ENCODE measurements at places on chromosomes 1 and 21.

GRCh38 chr1:55244476-55245099, 29.4 kb upstream of the USP24 start:
- no peak for DNase-seq

DNA sequence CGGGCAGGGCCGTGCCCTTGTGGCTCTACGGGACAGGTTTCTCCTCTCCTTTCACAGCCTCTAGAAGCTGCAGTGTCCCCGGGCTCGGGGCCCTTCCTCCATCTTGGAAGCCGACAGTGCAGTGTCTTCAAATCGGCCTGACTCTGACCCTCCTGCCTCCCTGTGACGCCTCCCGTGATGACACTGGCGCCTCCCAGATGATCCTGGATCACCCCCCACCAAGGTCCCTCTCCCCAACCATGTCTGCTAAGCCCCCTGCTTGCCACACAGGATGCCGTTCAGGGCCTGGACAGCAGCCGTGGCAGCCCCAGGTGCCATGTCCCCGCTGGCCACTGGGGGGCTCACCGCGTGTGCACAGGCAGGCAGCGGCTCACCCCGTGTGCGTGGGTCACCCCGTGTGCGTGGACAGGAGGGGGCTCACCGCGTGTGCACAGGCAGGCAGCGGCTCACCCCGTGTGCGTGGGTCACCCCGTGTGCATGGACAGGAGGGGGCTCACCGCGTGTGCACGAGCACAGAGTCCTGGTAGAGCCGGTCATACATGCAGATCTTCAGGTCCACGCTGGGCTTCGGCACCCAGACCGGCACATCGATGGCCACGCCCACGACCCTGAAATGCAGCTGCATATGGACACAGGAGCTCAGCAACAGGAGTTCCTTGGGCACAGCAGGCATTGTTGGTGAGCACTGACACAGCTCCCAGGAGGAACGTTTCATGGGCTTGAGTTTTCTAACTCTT, 24.9 kb upstream of the TMEM52 start:
- DNase-seq = no peak

GRCh38 chr1:41478118-41478748, 6.2 kb downstream of the EDN2 start:
- no peak for DNase-seq

- no peak for DNase-seq
Observed at GRCh38 chr1:116020668-116021272, 44.5 kb downstream of the SLC22A15 start.

DNA sequence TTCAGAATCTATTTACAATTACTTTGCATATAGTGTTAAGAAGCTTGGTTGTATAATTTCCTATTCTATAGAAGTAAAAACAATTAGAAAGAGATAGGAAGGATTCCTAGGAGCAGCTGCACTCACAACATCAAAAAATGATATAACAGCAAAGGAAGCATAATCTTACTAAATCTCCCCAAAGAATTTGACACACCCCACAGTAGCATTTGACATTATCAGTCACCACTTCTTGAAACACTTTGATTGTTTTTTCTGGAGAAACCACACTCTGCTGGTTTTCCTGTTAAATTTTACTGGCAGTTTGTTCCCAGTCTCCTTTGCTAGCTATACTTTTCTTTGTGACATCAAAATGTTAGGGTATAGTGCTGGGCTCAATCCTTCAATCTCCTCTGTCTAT, 100.8 kb upstream of the KIAA1614 start:
- no peak for DNase-seq

DNA sequence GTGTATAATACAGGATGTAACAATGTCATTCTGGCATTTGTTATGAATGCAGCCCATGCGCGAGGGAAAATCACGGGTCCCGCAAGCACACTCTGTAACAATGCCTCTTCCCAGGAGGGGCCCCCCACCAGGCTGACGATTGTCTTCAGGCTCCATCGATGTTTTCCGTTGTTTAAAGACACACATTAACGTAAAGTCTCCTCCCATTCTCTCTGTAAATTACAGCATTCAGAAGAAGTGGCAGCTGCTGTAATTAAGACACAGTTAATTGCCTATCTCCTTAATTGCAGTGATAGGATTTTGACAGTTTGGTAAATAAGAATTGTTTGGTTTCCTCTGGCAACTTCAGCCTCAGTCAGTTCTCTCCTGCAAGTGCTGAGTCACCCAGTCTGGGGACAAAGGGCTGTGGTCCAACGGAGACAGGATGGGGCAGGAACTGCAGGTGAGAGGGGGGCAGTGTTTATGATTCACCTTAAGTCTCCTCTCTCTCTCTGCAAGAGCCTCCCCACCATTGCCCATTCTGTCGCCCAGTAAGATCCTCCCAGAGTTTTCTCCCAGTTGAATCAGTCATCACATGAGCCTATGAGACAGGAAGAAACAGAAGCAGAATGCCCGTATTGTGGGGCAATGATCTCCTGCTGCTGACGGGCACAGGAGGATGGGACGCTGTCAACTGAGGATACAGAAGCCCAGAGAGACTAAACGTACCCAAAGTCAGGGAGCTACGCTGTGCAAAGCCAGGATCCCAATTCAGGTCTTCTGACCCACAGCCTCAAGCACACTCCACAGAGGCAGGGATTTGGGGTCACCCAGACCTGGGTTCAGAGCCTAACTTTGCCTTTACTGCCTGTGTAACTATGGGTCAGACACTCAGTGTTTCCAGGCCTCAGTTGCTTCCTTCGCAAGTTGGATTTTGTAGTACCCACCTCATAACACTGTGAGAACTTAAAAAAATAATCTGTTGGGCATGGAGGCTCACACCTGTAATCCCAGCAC, 110.0 kb downstream of the ADSS2 start:
- DNase-seq = no peak

DNA sequence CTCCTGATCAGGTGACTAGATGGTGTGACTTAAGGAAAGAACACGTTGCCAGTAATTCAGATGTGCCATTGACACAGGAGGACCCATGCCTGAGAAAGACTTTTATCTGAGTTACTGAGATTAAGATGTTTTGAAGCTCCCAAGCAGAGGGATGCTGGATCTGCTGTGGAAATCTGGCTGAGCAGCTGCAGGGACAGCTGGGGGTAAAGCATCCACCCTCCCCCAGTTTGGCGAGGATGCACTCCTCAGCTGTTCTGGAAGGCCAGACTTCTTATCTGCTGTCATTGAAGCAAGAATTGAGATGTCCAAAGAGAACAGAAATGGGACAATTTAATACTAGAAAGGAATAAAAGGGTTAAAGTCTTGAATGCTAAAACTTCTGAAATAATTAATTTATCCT, 25.7 kb downstream of the TTC3 start:
- DNase-seq = no peak

DNA sequence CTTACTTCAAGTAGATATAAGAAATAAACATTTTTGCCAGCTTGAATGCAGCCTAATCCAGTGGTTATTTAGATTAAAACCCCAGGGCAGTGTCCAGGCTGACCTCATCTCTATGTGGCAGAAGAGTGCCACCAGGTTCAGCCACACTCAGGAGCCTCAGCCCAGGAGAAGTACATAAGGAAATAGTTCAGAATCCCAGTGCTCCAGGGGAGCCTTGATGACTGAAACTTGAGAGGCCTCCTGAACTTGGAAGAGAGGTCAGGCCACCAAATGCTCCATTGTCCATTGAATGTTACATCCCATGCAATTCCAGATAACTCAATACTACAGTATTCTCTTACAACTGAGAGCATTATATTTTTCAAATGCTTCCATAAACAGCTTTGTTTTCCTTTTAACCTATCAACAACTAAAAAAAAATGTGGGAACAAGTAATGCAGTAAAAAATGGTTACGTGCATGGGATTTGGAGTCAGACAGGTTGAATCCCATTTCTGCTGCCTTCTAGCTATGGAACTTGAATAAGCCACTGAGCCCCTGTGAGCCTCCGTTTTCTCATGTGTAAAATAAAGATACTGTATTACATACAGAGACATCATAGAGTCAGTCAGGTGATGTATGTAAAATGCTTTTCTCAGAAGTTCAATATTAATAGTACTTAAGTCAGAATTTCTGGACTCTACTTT, 248.0 kb downstream of the PLPP3 start:
- no peak for DNase-seq

DNA sequence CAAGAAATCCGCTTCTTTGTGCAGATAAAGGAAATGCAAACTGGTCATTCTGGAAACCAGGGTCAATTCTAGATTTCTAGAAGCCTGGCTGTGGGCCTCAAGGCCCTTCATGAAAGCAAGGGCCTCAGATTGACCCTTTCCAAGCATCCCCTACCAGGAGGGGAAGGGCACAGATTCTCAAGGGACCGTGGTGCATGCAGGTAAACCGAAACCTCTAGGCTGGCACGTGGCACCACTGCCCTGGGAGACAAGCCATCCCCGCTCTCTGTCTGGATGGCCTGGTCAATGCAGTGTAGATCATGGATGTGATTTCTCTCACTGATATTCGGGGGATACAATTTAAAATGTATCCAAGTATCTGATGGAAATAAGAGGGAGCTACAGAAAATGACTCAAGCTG, 69.4 kb downstream of the TOMM20 start:
- no peak for DNase-seq

- no peak for DNase-seq
Observed at GRCh38 chr1:225677350-225678124, 24.6 kb upstream of the ENAH start.

DNA sequence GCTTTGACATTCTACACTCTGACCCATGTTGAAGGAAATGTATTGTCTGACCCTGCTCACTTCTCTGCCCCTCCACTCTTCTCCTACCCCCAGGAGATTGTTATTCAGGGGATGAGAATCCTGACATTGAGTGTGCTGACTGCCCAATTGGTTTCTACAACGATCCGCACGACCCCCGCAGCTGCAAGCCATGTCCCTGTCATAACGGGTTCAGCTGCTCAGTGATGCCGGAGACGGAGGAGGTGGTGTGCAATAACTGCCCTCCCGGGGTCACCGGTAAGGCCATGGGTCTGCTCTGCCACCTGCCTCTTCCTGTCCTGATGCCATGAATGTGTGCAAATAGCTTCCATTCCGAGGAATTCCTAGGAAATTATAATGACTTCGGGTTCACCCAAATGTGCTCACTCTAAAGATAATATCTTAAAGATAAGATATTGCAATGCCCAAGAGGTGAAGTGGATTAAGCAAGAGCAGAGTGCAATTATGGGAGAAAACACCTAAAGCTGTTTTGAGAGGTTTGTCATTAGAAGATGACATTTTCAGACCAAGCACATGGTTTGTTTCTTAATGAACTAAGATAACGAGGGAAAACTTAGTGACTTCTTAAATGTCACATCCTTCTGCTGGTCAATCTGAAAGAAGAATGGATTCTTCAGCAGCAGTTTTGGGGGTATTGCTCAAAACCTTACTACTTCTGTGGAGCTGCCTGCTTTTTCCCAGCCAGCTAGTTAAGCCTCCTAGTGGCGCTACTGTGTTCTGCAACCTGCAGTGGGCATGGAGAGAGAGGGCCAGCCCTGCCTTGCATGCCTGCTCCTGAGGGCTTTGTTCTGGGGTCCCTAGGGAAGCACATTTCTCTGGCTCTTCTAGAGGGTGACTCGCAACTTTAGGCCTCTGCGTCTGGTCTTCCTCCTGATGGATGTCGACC, 41.6 kb downstream of the LAMC2 start:
- no peak for DNase-seq

GRCh38 chr1:93839307-93839706, 39.7 kb downstream of the DNTTIP2 start:
- DNase-seq = no peak

DNA sequence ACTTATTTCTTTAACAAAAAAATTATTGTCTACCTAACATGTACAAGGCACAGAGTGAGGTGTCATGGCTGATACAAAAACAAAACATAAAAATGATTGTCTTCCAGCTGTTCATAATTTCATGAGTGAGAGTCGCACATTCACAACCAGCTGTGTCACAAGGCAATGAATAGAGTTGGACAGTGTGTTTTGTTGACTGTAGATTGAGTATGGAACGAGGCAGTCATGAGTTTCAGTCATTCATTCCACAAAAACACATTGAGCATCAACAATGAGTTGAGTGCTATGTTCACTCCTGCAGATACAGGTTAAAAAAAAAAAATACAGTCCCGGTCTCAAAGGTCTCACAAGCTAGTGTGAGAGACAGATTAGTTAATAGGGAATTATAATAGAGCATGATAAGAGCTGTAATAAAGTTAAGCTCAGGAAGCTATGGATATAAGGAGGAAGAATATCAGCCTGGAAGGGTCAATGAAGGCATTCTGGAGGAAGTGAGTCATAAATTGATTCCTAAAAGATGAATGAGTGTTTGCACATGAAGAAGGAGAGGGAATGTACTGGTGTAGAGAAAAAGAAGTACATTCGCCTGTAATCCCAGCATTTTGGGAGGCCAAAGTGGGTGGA, 47.8 kb upstream of the ARHGAP29 start:
- no peak for DNase-seq

DNA sequence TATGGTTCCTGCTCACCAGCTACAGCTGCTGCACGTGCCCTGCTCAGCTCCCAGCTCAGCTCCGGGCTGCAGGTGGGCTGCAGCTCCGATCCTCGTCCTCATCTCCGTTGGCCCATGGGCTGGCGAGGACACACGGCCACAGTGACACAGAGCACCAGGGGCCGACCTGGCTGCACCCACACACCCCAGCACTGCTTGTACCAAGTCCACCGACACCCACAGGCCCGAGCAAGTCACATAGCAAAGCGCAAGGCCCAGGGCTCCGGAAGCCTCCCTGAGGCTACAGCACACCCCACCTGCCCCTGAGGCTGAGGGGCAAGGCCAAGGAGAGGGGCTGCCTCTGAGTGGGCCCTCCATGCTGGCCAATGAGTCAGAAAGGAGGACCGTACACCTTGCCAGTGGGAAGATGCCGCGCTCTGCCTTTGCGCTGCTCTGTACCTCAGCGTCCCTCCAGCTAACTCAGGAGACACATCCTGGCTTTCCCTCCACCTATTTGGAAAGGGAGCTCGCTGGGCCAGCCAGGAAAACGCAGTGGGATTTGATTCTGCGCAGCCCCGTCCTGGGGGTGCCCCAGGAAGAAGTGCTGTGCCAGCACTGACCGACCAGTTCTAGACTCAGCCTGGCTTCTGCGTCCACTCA, 124.8 kb downstream of the SIK1 start:
- no peak for DNase-seq

GRCh38 chr1:85582687-85583591, 2.4 kb downstream of the CCN1 start:
- DNase-seq = no peak

- no peak for DNase-seq
Observed at GRCh38 chr1:9651565-9652378, at the start of gene PIK3CD. PIK3CD (plus strand) TSS chr1:9651731; CDS start chr1:9710456, 58,725 bp downstream.

DNA sequence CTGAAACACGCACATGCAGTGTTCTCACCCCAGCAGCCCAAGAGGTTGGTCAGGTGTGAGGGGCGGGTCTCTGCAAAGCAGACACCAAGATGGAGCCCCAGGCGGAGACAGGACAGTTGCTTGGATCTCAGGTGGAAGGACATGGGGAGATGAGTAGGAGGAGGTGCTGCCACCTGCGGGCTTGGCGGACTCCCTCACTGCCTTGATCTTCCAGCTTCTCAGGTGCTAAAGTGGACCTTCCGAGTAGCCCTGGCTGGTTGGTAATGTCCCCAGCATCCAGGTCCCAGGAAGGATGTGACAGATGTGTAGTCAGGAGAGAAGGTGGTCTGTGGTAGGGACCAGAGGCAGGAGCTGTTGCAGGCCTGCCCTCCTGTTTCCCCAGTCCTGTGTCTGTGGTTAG, 114.1 kb downstream of the AJAP1 start:
- DNase-seq = no peak

- DNase-seq = no peak
Observed at GRCh38 chr1:181784039-181784683, 277.4 kb downstream of the ZNF648 start.

GRCh38 chr21:43882952-43883545, 18.0 kb downstream of the AGPAT3 start:
- DNase-seq = no peak

All from cerebellar nuclear complex (tissue), 1 donor.